ENCODE measurements at places on chromosomes 6 and 20.

GRCh38 chr20:33097001-33097400 is 17.6 kb downstream of the BPIFB4 start:
- DNase-seq: no peak

GRCh38 chr6:51260003-51260402 is 441.3 kb downstream of the TFAP2B start:
- DNase-seq: no peak

DNA sequence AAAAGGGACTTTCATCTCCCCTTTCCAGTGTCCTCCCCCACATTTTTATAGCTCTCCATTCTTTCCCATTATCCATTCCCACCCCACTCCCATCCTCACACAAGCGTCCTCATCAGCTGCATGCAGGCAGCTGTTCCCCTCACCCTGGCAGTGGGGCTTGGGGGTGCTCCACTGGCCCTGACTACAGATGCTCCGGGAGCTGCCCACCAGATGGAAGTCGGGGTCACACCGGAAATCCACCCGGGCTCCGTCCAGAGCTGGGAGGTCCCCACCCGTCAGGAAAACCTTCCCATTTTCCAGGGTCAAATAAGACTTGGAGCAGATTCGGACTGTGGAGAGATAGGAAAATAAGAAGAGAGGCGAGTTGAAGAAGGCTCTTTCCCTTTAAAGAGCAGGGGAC is 2.7 kb downstream of the GABBR1 start:
- DNase-seq: no peak

GRCh38 chr6:151962246-151962846 is 154.9 kb downstream of the ESR1 start:
- DNase-seq: no peak

- no peak for DNase-seq
These were observed 45.8 kb downstream of the NR2E1 start for GRCh38 chr6:108211671-108212070.

- no peak for DNase-seq
These were observed 249.1 kb downstream of the OGFRL1 start for GRCh38 chr6:71537717-71538116.

DNA sequence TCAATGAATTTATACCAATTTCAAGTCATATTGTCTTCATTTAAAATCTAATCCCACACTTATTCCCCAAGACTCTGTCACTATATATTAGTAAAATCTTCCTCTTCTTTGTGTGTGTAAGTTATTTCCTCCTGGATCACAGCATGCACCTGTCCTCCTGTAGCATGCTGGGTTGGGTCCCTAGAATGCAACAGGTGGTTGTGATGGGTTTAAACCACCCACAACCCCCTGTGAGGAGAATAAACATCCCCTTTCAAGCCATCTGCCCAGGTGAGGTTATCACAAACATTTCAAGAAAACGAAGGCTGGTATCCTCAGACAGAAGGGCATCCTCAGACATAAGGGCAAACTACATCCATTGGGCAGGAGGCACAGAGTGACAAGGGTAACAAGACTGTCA is 26.4 kb downstream of the DZANK1 start:
- DNase-seq: no peak

- DNase-seq: no peak
These were observed 37.6 kb downstream of the UQCC2 start for GRCh38 chr6:33673851-33674250.

GRCh38 chr20:9660236-9660868 is 146.0 kb downstream of the LAMP5 start:
- no peak for DNase-seq

DNA sequence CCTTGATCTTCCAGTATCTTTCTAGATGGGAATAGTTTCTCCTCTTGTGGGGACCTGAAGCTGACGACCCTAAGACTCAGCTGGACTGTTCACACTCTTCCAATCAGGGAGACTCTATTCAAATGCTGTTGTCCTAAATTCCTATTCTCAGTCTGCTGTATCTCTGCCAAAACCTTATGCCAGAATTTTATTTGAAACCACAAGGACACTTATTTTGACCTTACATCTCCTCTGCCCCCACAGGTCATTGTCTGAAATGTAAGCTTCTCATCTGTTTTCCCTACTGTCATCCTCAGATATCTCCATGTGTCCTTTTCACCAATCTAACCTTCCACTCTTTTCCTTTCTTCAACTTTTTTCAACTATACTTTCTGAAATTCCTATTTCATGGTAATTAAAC is 289.5 kb upstream of the SGK1 start:
- DNase-seq: no peak

DNA sequence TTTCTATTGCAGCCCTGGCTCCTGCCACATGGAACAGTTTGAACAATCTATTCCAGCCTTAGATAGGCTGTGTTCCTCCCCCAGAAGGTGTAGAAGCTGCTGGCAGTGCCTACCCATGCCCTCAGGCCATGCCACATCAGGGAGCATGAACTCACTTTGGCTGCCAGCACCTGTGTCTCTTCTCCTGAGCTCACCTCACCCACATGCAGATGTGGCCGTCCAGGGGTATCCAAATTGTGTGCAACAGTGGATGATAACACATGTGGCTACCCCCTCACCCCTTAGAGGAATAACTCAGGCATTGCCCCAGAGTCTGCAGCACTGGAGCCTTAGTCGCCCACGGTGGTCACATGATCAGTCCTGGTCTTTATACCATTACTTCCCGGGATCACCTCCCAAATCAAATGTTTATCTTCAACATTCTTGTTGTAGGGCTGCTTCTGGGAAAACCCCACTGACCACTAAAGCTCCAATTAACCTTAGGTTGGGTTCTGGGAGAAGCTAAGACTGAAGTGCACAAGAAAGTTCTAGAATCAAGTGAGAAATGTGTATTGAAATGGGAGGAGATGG is 110.4 kb downstream of the BANF2 start:
- DNase-seq: no peak

DNA sequence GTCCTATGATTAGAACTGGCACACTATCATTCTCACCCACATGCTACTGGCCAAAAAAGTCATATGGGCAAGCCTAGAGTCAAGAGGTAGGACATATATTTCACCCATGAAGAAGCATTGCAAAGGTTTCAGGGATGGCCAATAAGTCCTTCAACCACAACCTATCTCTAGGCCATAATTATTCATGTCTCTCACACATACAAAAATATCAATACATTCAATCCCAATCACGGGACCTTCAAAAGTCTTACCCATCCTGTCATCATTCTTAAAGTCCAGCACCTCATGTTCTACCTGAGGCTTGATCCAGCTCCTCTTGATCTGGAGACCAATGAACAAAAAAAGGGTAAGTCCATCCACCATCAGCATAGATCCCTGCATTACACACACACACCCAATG is 12.6 kb upstream of the BTN1A1 start:
- DNase-seq: no peak

GRCh38 chr6:144063744-144064401 is 31.5 kb downstream of the SF3B5 start:
- peak; percentile 88 for DNase-seq

- DNase-seq: no peak
These were observed 141.5 kb downstream of the LY86 start for GRCh38 chr6:6729971-6730370.

- peak; percentile 31 for DNase-seq
These were observed 5.4 kb downstream of the SYS1 start for GRCh38 chr20:45368221-45368980.

- DNase-seq: peak; percentile 38
These were observed 17.9 kb upstream of the EXOC2 start for GRCh38 chr6:710601-711571.

DNA sequence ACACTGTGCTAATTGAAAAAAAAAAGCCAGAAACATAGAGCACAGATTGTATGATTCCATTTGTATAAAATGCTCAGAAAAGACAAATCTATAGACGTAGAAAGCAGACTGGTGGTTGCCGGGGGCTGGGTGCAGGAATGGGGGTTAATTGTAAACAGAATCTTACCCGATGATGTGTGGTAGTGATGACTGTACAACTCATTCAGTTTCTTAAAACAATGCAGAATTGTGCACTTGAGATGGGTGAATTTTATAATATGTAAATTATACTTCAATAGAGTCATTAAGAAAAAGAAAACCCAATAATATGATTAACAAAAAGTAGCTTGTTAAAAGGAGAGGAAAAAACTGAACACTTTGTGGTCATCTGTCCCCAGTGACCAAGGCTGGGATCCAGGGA is 3.7 kb upstream of the MYLK4 start:
- DNase-seq: no peak

DNA sequence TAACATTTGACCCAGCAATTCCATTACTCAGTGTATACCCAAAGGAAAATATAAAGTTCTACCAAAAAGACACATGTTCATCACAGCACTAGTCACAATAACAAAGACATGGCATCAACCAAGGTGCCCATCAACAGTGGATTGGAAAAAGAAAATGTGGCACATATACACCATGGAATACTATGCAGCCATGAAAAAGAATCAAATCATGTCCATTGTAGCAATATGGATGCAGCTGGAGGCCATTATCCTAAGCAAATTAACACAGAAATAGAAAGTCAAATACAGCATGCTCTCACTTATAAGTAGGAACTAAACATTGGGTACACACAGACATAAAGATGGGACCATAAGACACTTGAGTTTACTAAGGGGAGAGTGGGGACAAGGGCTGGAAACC is 441.9 kb upstream of the ID4 start:
- no peak for DNase-seq

- no peak for DNase-seq
These were observed 46.9 kb downstream of the RIPOR2 start for GRCh38 chr6:24888715-24889370.

DNA sequence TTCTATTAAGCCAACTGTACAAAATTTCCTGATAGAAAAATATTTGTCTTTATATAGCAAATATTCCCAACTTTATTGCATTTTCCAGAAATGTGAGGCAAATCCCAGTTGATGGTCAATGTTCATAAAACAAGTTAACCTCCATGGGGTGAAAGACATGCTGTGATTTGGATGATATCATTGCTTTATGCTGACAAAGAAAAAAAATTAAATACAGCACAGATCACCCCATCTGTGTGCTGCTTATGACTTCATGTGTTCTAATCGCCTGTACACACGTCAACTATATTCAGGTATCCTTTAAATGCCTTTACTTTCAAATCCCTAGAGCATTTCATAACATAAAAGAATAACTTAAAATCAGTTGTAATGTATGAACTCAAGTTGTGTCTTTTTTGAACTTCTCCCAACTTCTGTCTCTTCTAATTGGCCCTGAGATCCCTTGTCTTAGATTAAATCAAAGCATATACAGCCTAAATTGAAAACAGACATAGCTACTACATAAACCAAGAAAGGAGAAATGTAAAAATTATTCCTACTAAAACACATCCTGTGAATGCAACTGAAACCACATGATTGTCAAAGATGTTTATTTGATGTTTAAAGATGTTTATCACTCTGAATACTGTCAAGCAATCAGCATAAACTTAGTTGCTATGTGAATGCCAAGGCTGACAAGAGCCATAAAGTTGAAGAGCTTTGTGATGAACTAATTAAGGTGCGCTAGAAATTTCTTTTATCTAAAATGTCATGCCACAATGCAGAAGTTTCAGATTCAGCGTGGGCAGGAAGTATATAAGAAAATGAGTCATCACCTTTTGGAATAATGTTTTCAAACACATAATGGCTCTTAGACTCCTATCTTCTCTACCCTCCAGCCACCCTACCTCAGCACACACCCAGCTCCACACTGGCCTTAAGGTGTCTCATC is 68.7 kb downstream of the FILIP1 start:
- DNase-seq: no peak

- no peak for DNase-seq
These were observed 151.6 kb upstream of the GMDS start for GRCh38 chr6:2396846-2397630.

DNA sequence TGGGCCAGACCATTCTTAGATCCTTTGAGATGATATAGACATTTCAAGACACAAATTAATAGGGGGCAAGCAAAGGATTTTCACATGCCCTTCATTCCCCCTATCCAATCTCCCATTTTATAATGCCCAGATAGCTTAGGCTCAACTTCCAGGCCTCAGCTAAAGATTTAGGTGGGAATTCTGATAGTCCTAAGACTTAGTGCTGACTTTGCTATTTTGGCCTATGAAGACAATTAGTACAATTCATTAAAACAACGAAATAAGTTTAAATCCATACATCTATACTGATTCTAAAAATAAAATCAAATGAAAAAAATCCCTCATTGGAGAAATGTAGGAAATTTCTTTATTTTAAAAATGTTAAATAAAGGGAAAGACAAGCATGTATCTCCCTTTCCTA is 259.5 kb downstream of the CBLN4 start:
- DNase-seq: no peak

- DNase-seq: no peak
These were observed 85.0 kb downstream of the DOK5 start for GRCh38 chr20:54560357-54560756.

DNA sequence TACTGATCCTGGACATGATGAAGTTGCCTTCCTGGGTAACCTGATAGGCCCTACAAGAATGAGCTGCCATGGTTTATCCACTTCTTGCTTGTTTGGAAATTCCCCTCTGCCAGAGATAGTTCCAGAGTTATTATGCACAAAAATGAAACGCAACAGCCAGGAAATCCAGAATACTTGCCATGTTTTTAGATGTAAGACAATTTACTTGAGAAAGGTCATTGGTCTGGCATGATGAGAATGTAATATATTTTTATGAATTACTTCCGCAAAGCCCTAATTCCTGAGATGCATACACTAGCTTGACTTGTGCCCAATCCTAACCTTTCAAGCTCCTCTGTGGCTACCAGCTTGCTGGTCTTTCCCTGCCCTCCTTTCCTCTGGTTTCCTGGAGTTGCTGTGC is 27.9 kb upstream of the NT5E start:
- no peak for DNase-seq

- DNase-seq: no peak
These were observed 181.4 kb downstream of the AKAP7 start for GRCh38 chr6:131316654-131317053.

DNA sequence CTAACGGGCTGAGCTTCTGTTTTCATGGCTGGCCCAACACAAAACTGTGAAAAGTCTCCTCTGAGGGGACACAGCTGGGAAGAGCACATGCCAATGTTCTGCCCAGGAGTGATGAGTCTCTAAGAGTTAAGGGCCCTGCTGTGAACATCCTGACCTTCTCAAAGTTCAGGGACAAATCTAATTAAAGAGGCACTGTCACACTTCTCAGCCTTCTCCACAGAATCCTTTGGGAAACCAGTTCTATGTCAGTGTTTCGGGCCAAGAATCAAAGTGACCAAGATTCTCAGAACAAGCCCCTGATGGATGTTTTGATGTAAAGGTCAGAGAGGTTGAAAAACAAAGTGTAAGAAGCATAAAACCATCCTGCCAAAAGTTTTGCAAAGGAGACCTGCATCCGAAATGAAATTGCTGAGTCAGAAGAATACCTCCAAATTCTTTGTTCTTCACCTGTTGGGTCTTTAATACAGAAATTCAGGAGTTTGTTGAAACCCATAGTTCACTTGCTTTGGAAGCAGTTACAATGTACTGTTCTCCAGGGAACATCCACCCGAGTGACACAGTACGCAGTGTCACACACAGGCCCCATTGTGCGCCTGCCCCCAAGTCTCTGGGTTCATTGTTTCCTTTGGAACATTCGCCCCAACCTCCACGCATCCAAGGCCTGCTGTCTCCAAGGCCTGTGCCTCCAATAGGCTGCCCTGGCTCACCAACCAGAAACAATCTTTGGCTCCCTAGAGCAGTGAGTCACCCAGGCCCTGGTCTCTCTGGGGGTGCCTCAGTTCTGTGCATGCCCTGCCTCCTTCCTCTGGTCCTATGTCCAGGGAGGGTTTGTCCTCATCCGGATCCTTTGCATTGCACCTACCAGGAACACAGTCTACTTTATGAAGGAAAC is 65.5 kb upstream of the QKI start:
- no peak for DNase-seq

All from naive thymus-derived CD8-positive, alpha-beta T cell (primary cell).